Esophagus squamous epithelium (tissue), 5 donors: ENCODE measurements at places on chromosomes 5 and 9.
A peak's percentile ranks its signal among the peaks of the same experiment; 100 is the strongest.

- no peak overlapping the region for H3K27ac ChIP-seq
- H3K36me3 ChIP-seq: no peaks in the 10 kb centered on the region
- no peaks in the 10 kb centered on the region for H3K4me1 ChIP-seq
- no peaks in the 10 kb centered on the region for H3K27me3 ChIP-seq
- DNase-seq: no peak
These were observed 11.0 kb upstream of the MTMR12 start for GRCh38 chr5:32323741-32324140.

GRCh38 chr5:115068239-115069086 is 101.2 kb downstream of the TRIM36 start:
- no peak overlapping the region for H3K27ac ChIP-seq
- H3K4me1 ChIP-seq: peaks cover 3% of the 10 kb centered on the region
- no peak for DNase-seq
- H3K27me3 ChIP-seq: no peaks in the 10 kb centered on the region
- no peaks in the 10 kb centered on the region for H3K36me3 ChIP-seq

- H3K27ac ChIP-seq: no peak overlapping the region
- peaks cover 5% of the 10 kb centered on the region for H3K27me3 ChIP-seq
- no peaks in the 10 kb centered on the region for H3K36me3 ChIP-seq
- DNase-seq: no peak
- H3K4me1 ChIP-seq: no peaks in the 10 kb centered on the region
These were observed 37.7 kb downstream of the SMIM23 start for GRCh38 chr5:171823269-171823668.

DNA sequence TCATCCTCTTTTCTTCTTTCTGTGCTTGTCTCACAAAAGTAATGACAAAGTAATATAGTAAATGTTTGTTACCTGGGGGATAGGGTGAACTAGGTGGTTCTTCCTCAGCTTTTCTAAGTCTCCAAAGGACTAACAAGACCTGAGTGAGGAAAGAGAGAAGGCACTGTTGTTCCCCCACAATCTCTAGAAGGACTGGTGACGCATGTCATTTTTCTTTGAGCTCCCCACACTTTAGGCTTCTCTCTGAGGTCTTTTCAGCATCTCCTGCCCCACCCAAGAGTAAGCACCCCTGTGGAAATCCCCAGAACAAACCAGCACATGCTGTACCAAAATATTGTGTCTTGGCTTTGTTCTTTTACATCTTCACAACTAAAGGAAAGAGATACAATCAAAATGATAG is 2.4 kb upstream of the IL7R start:
- DNase-seq: no peak
- H3K27ac ChIP-seq: peak overlapping the region; percentile 45
- H3K4me1 ChIP-seq: no peaks in the 10 kb centered on the region
- no peaks in the 10 kb centered on the region for H3K27me3 ChIP-seq
- no peaks in the 10 kb centered on the region for H3K36me3 ChIP-seq

DNA sequence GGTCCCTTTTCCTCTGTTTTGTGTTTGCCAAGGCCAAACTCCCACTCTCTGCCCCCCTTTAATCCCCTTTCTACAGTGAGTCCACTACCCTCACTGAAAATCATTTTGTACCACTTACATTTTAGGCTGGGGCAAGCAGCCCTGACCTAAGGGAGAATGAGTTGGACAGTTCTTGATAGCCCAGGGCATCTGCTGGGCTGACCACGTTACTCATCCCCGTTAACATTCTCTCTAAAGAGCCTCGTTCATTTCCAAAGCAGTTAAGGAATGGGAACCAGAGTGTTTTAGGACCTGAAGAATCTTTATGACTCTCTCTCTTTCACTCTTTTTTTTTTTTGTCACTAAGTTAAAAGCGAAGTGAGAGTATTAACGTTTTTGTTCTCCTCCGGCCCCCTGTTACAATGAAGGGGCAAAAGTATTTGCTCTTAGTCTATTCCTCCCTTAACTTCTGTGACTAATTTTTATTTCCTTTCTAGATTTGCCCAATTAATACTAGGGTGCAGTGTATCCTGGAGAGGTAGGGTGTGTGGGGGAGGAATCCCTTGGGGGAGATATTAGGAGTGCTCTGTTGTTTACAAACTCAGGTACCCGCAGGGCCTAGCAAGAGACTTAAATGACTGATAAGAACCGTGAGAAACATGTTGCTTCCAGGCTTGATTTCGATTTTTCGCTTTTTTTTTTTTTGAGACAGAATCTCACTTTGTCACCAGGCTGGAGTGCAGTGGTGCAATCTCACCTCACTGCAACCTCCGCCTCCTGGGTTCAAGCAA is 14.7 kb downstream of the GM2A start:
- no peaks in the 10 kb centered on the region for H3K36me3 ChIP-seq
- H3K27me3 ChIP-seq: no peaks in the 10 kb centered on the region
- no peak for DNase-seq
- peaks cover 28% of the 10 kb centered on the region for H3K4me1 ChIP-seq

DNA sequence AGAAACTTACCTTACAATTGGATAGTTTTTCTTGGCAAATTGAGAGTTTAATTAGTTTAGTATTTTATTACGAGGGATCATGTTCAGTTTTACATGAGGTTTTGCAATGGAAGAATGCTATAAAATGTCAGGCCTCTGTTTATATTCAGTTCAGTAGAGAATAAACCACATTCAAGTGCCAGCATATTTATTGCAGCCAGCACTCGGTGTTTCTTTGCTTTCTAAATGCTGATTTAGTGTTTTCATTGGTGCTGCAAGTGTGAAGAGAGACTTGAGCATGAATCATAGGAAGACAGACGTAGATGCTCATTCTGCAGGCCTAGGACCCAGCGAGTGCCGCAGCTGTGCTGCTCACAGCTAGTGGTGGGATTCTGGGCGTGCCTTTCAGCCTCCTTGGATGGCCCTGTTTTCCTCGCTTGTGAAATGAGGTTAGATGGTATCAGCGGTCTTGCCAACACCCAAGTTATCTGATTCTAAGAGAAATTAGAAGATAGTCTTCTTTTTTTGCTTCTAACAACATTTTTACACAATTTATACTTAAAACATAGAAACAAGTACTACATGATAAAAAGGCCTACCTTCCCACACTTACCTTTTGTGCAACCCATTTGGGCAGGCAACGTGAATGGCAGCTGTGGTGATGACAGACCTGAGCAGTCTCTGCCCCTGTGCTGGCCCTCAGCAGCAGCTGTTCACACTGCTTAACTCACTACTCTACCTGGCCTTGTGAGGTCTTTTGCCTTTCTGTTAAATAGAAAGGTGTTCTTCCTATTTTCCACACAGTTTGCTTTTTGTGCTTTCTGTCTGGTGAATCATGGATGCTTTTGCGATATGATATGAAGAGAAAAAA is 26.8 kb upstream of the TNFAIP8 start:
- no peaks in the 10 kb centered on the region for H3K27me3 ChIP-seq
- peaks cover 48% of the 10 kb centered on the region for H3K4me1 ChIP-seq
- DNase-seq: no peak
- H3K4me3 ChIP-seq: no peak overlapping the region
- H3K36me3 ChIP-seq: no peaks in the 10 kb centered on the region

- no peaks in the 10 kb centered on the region for H3K4me1 ChIP-seq
- H3K27ac ChIP-seq: no peak overlapping the region
- no peaks in the 10 kb centered on the region for H3K36me3 ChIP-seq
- DNase-seq: no peak
These were observed 207.1 kb downstream of the VPS13A start for GRCh38 chr9:77384406-77384805.

DNA sequence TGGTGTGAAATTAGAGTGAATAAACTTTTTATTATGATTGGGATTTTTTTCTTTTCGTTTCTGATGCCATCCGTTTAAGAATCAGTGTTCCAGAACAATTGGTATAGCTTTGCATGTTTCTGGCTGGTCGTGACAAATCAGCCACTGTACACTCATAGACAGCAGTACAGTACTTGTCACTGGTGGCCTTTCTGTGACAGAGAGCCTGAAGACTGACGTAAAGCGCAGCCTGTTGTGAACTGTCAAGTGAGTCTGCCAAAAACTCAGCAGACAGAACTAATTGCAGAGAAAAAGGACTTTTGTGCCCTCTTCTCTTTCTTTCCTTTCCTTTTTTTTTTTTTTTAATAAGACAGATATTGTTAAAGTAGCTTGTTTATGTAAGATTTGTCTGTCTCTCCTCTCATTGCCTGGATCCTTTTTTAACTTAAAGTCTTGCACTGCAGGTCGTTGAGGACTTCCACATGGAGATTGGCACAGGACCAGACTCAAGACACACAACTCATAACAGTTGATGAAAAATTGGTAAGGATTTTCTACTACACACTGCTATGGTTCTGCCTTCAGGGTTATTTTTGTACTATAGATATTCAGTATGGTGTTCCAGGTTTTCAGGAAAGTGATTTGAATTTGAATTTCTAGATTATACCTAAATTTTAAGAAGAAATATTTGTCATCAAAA is 42.7 kb downstream of the NDUFS4 start:
- H3K27me3 ChIP-seq: no peaks in the 10 kb centered on the region
- H3K4me3 ChIP-seq: no peak overlapping the region
- peaks cover 22% of the 10 kb centered on the region for H3K4me1 ChIP-seq
- no peaks in the 10 kb centered on the region for H3K36me3 ChIP-seq

GRCh38 chr9:115946530-115946929 is 207.1 kb upstream of the PAPPA start:
- DNase-seq: no peak
- no peaks in the 10 kb centered on the region for H3K27me3 ChIP-seq
- H3K27ac ChIP-seq: no peak overlapping the region
- no peak overlapping the region for H3K4me3 ChIP-seq
- no peaks in the 10 kb centered on the region for H3K36me3 ChIP-seq

DNA sequence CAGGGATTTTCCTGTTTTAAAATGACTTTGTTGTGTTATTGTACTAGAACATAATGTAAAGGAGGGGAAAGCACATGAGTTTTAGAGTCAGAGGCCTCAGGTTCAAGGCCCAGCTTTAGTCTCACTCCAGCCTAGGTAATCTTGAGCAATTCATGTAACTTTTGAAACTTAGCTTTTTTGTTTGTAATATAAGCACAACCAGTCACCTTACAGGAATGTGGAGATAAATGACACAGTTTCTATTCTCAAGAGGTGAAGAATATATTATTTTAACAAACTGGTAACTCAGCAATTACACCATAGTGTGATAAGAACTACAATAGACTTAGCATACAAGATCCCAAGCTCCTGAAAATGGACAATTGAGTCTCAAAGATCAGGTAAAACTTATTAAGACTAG is 51.2 kb downstream of the ADAMTS19 start:
- no peak for DNase-seq
- no peaks in the 10 kb centered on the region for H3K4me1 ChIP-seq
- H3K4me3 ChIP-seq: no peak overlapping the region
- no peaks in the 10 kb centered on the region for H3K27me3 ChIP-seq
